ENCODE measurements at places on chromosomes 16 and 17. TPM values are rescaled to one million over a fixed set of nuclear protein-coding genes. Genes with fewer than 3 reads are reported as not detected.

ABR gene
- 134 TPM for total RNA-seq

CAVIN1 gene
- total RNA-seq = 318 TPM

SERPINF2 gene
- total RNA-seq = 0.82 TPM

GRCh38 chr17:17110520-17110919 lies 68.3 kb downstream of the MPRIP start:
- DNase-seq = no peak
- H3K4me1 ChIP-seq = peaks cover 69% of the 10 kb centered on the region
- H3K36me3 ChIP-seq = no peaks in the 10 kb centered on the region
- no peak overlapping the region for H3K27ac ChIP-seq
- no peak overlapping the region for H3K4me3 ChIP-seq

DNA sequence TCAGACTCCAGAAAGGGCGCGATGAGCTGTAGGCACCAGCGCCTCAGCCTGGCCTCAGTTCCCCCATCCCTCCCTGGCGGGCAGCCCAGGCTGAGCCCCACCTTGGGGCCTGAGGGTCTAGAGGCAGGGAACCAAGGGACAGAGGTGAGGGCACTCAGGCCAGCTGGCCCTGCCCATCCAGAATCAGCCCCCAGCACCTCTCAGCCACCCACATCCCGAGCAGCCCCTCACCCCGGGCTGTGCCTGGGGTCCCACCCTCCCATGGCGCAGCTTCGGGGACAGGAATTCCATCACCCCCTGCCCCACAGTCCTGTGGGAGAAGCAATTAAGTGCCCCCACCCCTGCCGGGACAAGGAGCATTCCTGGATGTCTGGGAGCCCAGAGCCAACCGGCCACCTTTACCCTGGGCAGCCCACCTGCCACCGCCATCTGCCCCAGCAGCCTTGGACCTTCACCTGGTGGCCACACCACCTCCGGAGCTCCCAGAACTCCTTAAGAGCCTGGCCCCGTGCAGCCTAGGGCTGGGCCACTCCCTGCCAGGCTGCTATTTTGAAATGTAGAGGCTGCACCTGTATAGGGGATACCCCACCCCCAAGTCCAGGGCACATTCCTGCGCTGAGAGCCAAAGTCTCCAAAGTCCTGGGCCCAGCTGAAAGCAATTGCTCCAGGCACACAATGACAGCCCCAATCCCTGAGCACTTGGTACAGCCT lies 33.7 kb upstream of the PVALEF start:
- no peaks in the 10 kb centered on the region for H3K4me1 ChIP-seq
- no peaks in the 10 kb centered on the region for H3K36me3 ChIP-seq
- no peaks in the 10 kb centered on the region for H3K27me3 ChIP-seq
- H3K4me3 ChIP-seq = no peak overlapping the region
- no peak overlapping the region for H3K27ac ChIP-seq

DNA sequence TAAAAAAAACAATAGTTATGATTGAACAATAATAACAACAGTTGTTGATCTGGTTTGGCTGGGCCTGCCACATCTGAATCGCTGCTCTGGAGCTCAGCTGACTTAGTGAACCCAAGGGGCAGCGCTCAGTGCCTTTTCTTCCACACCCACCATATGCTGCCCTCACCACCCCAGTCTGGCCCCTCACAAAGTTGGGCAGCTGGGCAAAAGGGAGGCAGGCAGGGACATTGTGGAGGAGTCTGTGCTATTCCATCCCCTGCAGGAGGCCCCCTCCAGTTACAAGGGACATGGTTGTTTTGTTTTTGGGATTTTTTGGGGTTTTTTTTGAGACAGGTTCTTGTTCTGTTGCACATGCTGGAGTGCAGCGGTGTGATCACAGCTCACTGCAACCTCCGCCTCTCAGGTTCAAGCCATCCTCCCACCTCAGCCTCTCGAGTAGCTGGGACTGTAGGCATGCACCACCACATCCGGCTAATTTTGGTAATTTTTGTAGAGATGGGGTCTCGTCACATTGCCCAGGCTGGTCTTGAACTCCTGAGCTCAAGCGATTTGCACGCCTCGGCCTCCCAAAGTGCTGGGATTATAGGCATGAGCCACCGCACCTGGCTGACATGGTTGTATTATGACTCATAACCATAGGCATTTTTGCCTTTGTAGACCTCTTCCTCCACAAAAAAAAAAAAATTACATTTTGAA lies 8.6 kb upstream of the PECAM1 start:
- no peak overlapping the region for H3K4me3 ChIP-seq
- H3K27ac ChIP-seq = no peak overlapping the region
- H3K27me3 ChIP-seq = no peaks in the 10 kb centered on the region
- no peak for DNase-seq

- H3K27me3 ChIP-seq = peaks cover 35% of the 10 kb centered on the region
- DNase-seq = peak; percentile 24
- H3K4me1 ChIP-seq = peaks cover 14% of the 10 kb centered on the region
- H3K36me3 ChIP-seq = no peaks in the 10 kb centered on the region
- peak overlapping the region; percentile 42 for H3K4me3 ChIP-seq
Measured at GRCh38 chr16:180681-181564, 664 bp downstream of the HBQ1 start.
